Neural crest cell (in vitro differentiated cells): ENCODE measurements at places on chromosomes 3 and 15. TPM values are rescaled to one million over a fixed set of nuclear protein-coding genes. Genes with fewer than 3 reads are reported as not detected.

Gene TRIM59
- 39.0 and 47.4 TPM in 2 replicates for total RNA-seq

DNA sequence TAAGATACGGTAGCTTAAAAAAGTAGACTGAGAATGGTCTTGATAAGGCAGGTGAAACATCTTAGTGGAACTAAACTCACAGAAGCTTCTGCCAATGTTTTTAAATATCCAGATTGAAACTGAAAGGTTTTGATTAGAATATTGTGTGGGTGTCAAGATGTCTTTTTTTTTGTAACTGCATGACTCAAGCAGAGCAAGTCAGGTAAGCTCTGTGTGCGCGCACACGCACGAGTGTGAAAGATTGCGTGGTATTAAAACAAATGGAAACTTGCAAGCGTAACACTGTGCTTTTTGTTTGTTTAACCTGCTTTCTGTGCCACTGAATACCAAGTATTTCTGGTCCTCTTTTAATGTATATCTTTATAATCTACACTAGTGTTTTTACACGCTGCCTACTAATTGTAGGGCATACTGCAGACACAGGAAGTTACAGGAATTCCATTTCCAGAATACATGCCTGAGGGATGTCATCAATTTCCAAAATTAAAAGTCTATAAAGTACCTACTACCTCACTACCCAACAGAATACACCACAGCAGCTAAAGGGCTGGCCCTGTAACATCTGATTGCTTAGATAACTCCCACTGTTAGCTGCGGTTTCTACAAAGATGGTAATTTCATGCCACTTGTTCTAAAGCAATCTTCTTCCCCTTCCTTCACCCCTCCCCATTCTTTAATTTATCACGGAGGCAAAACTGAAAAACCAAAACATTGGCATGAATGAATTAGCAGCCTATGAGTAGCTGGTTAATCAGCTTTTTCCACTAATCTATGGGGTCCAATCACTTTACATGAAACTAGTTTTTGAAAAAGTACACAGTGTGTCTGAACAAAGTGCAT is 472.8 kb downstream of the SHQ1 start:
- H3K27ac ChIP-seq = no peak overlapping the region
- H3K4me1 ChIP-seq = peaks cover 41% of the 10 kb centered on the region
- no peak overlapping the region for H3K4me3 ChIP-seq
- H3K27me3 ChIP-seq = no peaks in the 10 kb centered on the region

- DNase-seq = no peak
- H3K4me1 ChIP-seq = peaks cover 20% of the 10 kb centered on the region
- no peak overlapping the region for H3K4me3 ChIP-seq
- no peak overlapping the region for H3K27ac ChIP-seq
- H3K27me3 ChIP-seq = no peaks in the 10 kb centered on the region
- peaks cover 3% of the 10 kb centered on the region for H3K36me3 ChIP-seq
These were observed 150.3 kb downstream of the TNIK start for GRCh38 chr3:171309906-171310359.

GRCh38 chr3:153927107-153927506 is 194.1 kb upstream of the ARHGEF26 start:
- no peak overlapping the region for H3K4me3 ChIP-seq
- no peaks in the 10 kb centered on the region for H3K4me1 ChIP-seq
- DNase-seq = no peak
- no peak overlapping the region for H3K27ac ChIP-seq

- no peaks in the 10 kb centered on the region for H3K27me3 ChIP-seq
- DNase-seq = no peak
- H3K4me1 ChIP-seq = peaks cover 26% of the 10 kb centered on the region
- peak overlapping the region; percentile 43 for H3K27ac ChIP-seq
- peaks cover 12% of the 10 kb centered on the region for H3K36me3 ChIP-seq
These were observed 3.6 kb downstream of the PDIA3 start for GRCh38 chr15:43749690-43750345.

DNA sequence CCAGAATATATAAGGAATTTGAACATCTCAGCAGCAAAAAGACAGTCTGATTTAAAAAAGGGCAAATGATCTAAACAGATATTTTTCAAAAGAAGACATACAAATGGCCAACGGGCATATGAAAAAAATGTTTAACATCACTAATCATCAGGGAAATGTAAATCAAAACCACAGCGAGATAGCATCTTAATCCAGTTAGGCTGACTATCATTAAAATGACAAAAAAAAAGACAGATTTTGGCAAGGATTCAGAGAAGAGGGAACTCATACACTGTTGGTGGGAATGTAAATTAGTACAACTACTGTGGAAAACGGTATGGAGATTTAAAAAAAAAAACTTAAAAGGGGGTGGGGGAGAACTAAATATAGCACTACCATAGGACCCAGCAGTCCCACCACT is 47.9 kb downstream of the RNF13 start:
- DNase-seq = no peak
- H3K4me3 ChIP-seq = no peak overlapping the region
- H3K27me3 ChIP-seq = no peaks in the 10 kb centered on the region
